ENCODE measurements at places on chromosomes 2 and 18.

GRCh38 chr2:131556998-131557397, 29.3 kb downstream of the CCDC74A start:
- DNase-seq = no peak

GRCh38 chr2:39706945-39707344, 41.2 kb downstream of the TMEM178A start:
- DNase-seq = no peak

DNA sequence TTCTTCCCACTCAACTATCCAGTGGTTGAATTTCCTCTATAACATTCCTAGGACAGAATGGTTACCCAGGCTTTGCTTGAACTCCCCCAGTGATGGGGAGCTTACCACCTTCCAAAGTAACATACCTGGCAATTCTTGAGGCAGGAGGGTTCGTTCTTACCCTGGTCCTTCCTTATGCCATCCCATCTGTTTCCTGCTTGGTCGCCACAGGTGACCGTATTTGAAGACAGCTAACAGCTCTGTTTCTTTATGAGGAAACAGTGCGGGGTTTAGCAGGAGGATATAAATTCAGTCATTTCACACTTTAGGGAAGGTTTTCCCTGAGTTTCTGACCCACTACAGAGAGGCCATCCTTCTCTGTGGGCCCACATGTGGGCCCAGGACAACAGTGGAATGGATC, 42.6 kb downstream of the FOSL2 start:
- no peak for DNase-seq

DNA sequence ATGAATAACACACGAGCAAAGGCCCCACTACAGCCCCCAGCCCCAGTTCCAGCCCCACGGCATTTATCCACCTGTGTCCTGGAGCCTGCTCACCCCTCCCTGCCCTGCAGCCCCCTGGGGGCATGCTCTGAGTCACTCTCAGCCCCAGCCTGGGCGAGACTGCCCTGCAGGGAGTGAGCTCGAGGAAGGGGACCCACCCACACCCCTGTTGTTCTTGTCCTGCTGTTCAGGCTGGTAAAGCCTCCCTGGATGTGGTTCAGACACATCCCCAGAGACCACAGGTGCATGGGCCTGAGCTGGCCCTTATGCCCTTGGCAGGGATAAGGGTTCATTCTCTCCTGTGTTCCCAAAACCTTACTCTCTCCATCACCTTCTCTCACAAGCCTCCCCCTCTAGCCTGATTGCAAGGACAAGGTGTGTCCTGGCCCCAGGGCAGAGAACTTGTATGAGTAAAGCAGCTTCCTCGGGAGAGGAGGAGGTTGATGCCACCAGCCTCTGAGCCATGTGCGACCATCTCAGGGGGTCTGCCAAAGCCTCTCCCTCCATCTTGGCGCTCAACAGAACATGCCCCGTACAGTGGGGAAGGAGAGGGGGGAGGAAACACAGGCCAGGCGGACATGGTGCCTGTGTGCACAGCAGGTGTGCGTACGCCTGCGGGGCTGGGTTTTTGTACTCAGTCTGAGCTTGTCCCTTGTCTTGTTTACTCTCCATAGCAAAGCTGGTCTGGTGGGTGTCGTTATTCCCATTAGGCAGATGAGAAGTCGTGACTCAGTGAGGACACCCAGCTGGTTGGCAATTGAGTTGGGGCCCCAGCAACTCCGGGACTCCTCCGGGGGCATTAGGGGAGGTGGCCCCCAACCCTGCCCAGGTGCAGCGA, 64.4 kb downstream of the CIB4 start:
- DNase-seq = no peak

DNA sequence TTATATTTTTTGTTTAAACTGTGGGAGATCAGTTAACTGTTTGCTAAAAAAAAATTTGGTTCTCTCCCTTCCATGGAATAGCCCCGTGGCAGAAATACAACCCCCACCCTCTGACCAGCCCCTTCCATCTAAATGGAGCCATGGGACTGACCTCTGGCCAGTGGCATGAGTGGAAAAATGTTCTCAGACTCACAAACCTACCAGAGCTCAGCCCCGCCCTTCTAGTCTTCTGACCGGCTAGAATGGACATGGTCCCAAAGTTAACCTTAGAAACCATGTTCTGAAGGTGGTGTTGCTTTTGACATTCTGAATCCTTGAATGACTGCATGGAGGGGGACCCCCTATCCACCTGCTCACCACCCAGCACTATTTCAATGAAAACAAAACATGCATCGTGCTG, 1.3 kb upstream of the CHRNA1 start:
- DNase-seq = no peak

DNA sequence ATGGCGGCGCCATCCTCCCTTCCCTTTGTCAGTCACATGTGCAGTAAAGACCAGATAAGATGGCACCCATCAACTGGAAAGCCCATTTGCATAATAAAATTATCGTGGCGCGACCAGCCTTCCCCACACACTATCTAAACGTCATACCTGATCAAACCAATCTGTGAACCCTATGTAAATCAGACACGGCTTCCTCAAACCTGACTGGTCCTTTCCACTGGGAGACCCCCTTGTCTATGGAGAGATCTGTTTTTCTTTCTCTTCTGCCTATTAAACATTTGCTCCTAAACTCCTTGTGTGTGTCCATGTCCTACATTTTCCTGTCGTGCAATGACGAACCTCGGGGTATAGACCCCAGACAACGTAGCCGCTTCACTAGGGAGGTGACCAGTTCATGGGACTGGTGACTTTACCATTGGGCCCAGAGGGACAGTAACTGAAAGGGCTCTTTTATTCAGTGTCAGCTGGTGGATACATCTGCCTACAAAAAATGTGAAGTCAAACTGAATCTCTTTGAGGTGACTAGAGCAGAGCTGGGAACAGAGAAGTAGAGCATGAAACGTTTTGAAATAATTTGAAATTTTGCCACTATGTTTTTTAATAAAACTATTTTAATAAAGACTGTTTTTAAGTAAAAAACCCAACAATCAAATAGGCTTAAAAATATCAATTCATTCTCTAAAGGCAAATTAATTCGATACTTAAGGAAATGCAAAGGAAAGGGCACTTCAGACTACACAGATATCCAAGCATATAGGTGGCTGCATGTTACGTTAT, 87.5 kb downstream of the SOCS6 start:
- DNase-seq = no peak

DNA sequence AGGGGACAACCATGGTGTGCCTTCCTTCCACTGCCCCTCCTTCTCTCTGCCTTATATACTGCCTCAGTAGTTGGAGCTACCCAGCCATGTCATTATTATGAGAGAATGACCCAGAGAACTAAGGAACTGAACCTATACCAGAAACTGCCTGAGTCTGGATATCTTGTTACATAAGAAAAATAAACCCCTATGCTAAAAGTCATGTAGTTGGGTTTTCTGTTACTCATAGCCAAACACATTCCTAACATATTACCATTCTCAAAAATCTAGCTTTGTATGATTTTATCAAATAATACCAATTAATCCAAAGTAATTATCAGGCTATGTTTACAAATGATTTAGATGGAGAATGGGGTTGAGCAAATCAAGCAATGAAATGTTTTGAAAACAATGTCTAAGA, 15.0 kb upstream of the KLF7 start:
- DNase-seq = no peak

GRCh38 chr2:203070701-203071100, 56.0 kb downstream of the NBEAL1 start:
- DNase-seq = no peak

DNA sequence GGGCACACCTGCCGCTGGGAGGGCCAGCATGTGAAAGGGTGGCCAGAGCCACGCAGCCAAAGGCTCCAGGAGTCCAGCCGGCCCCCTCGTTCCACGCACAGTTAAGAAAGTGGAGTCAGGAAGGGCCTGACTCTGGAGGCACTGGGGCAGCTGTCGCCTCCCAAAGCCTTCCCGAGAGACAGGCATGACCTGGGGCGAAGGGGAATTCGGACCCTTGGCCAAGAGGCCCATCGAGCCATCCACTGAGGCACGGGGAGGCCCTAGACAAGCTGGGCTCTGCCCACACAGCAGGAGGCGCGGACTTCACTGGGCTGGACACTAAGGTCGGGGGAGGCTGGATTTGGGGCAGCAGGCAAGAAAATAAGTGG, 38.5 kb upstream of the SNED1 start:
- DNase-seq = no peak

DNA sequence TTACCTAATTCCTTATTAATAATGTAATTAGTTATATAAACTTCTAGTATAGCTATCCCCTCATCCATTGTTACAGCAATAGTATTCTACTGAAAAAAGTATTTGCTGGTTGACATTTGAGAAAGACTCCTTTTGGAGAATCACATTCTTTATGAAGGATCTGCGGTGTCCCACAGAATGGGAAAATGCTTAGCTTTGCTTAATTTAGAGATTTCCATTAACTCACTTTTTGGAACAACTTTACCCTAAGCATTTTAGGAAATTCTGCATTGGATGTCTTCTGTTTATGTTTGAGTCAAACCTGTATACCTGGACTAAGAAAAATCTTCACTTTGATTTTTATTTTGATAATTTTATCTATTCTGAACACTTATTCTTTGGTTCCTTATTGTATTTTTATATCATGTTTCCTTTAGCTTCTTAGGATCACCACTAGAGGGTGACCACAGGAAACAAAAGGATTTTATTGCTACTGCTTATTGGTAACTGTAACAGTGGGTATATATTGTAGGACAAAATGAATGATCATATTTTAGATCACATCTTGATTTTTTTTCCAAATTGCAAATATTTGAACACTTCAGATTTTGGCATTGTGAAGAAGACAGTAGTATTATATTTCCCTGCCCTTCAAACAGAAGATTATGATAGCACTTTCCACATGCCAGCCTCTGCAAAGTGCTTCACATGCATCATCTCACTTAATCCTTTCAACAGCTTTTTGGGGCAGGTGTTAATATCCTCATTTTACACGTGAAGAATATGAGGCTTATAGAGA, 79.6 kb downstream of the MIB1 start:
- DNase-seq = peak; percentile 56

DNA sequence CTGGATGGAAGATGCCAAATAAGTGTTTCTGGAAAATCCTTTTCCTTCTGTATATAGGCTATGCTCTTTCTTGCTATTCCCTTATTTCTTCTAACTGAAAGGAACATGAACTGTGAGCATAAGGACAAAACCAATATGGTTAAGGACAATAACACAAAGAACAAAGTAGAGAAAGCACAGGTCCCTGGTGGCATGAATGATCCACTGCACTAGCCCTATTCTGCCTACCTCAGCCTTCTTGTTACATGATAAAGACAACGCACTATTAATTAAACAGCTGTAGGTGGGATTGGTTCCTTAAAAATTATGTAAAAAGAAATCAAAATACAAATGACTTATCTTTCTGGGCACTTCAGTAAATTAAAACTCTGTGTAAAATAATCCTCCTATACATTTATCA, 1.9 kb upstream of the WDR75 start:
- DNase-seq = peak; percentile 12

DNA sequence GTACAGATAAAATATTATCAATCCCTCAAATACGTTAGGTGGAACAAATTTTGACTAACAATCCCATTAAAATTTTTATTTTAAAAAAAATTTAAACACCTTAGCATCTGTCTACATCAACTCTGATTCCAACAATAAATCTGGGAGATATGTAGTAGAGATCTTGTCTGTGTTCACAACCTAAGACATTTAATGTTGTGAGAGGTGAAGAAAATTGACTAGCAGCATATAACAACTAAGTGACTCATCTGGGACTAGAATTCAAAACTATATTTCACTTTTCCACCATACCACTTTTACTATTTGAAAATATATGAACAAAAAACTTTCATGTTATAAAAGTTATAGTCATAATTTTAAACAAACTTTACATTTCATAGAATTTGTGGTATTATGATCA, 97.9 kb downstream of the ATAD2B start:
- no peak for DNase-seq

- no peak for DNase-seq
These were observed 810.5 kb downstream of the SLC4A3 start for GRCh38 chr2:220437938-220438337.

GRCh38 chr18:61946449-61946848, 53.6 kb upstream of the RNF152 start:
- DNase-seq = no peak

GRCh38 chr18:5103693-5104092, 93.4 kb downstream of the AKAIN1 start:
- no peak for DNase-seq

DNA sequence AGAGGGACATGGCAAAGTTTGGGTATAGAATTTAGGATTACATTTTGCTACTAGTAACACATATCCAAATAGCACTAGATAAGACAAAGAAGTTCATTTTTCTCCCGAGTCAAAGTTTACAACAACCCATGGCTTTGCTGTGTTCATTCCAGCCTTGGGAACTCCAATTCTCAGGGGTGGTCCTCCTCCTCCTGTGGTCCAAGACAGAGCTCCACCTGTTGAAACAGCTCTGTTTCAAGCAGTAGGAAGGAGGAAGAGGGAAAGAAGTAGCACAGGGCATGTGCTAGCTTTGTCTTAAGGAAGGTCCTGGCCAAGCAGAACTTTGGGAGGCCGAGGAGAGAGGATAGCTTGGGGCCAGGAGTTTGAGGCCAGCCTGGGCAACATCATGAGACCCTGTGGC, 113.8 kb upstream of the SIX2 start:
- DNase-seq = no peak

GRCh38 chr2:228725031-228725430, 543.5 kb upstream of the SPHKAP start:
- DNase-seq = no peak

- peak; percentile 61 for DNase-seq
These were observed 75.7 kb downstream of the PIK3C3 start for GRCh38 chr18:42030586-42031182.
